ENCODE measurements at places on chromosomes 2 and 18.

- no peak for DNase-seq
Measured at GRCh38 chr2:130951018-130951417, 114.3 kb downstream of the ARHGEF4 start.

GRCh38 chr2:128145651-128146050, 54.7 kb downstream of the UGGT1 start:
- no peak for DNase-seq

GRCh38 chr2:196413821-196414274, 225.7 kb upstream of the CCDC150 start:
- no peak for DNase-seq

- DNase-seq = no peak
Measured at GRCh38 chr2:46504685-46505471, 25.5 kb downstream of the TMEM247 start.

GRCh38 chr2:229586012-229586411, 128.3 kb downstream of the DNER start:
- no peak for DNase-seq

DNA sequence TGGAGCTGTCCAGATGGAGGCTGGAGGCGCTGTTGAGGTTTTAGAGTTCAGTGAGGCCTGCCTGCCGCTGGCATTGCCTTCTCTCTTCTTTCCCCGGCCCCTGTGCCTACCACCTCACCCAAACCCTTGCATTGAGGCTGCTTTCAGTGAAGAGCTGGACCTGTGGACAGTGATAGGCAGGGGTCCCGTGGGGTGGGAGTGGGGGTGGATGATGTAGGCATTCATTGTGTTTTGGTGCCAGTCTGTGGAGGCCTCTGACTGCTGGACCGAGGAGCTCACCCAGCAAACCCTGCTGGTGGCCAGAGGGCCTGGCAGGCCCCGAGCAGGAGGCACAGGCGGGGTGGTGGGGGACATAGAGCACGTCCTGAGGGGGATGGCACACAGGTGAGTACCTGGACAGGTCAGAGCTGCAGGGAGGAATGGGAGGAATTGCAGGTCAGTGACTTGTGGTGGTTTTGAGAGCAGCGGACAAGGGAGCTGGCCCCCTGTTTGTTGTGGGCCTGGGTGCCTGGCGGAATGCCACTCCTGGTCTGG, 35.6 kb downstream of the NGEF start:
- DNase-seq = no peak

DNA sequence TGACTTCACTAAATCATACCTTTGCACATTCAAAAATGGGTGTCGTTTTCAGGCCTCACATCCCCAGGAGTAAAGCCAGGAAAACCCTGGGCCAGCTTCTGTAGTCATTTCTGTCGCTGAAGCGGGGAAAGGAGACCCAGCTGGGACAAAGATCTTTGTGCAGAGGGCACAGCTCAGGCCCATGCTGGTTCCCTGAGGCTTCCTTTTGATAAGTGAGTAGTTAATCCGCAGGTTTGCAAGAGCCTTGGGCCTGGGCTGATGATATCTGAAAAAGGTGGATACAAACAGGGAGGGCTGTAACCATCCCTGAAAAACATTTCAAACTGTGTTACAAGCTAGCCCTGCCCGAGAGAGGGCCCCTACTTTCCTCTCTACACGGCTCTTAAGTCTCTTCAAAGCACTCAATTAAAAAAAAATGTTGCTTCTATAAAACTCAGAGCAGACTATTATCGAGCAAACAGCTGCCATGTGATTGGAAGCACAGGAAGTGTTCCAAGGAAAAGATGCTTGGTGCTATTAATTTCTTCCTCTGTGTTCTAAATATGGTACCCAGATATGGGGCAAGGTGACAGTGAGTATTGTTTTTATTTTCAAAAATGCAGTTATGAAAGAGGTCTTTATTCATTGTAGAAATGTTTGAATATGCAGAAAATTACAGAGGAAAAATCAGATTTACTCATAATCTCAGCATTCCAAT, 117.2 kb downstream of the LNPK start:
- no peak for DNase-seq

- no peak for DNase-seq
Measured at GRCh38 chr18:8471372-8471771, 137.9 kb upstream of the RAB12 start.

- DNase-seq = no peak
Measured at GRCh38 chr2:101120124-101120996, 30.8 kb downstream of the TBC1D8 start.

GRCh38 chr2:188187726-188188125, 103.9 kb upstream of the GULP1 start:
- DNase-seq = no peak

DNA sequence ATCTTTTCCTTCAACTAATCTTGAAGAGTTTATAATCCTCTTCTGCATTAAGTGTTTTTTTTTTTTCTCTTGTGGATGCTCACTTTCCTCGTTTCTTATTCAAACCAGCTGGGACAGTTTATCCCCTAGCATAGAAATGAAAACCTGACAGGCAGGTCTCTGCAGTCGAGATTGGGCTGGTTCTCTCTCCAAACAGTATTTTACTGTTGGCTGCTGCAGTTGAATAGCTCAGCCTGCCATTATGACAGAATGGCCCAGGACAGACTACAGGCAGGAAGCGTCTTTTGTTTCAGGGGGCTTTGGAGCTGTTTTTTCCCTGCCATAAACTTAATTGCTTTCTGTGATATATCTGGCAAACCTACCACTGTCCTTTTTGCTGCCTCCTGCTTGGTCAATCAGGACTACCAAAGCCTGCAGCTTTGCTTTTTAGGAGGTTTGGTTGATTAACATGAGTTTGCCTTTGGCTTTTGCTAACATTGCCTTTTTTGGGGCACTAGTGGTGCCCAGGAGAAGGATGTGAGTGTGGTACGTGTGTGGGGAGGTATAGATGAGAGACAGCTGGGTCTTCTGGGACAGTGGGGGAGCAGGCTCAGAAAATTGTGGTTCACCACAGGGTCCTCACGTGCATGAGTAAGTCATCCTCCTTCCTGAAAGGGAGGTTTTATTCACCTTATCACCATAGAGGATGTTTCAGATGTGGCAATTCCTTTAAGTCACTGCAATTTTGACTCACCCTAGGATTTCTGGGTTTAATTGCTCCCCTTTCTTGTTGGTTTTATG, 128.7 kb downstream of the LYPD6B start:
- DNase-seq = no peak

- no peak for DNase-seq
Measured at GRCh38 chr2:129103936-129104878, 785.5 kb upstream of the HS6ST1 start.

GRCh38 chr2:240791821-240792628, 28.0 kb downstream of the KIF1A start:
- no peak for DNase-seq

DNA sequence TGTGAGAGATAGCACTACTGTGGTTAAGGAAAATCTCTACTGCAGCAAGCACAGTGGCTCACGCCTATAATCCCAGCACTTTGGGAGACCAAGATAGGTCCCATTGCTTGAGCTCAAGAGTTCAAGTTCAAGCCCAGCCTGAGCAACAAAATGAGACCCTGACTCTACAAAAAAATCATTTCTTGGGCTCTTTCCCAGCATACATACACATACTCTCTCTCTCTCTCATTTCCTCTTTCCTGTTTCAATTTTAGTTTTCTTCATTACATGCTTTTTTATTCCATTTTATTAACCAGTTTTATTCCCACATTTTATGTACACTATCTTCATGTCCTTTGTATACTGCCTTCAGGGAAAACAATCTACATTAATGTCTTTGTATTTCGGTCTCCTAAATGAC, 14.6 kb downstream of the WDR33 start:
- DNase-seq = no peak

GRCh38 chr2:62467475-62468321, 38.3 kb downstream of the TMEM17 start:
- DNase-seq = no peak
